Cardiac septum (tissue), 1 donor: ENCODE measurements at places on chromosomes 12 and 14. TPM values are rescaled to one million over a fixed set of nuclear protein-coding genes. Genes with fewer than 3 reads are reported as not detected.

DNA sequence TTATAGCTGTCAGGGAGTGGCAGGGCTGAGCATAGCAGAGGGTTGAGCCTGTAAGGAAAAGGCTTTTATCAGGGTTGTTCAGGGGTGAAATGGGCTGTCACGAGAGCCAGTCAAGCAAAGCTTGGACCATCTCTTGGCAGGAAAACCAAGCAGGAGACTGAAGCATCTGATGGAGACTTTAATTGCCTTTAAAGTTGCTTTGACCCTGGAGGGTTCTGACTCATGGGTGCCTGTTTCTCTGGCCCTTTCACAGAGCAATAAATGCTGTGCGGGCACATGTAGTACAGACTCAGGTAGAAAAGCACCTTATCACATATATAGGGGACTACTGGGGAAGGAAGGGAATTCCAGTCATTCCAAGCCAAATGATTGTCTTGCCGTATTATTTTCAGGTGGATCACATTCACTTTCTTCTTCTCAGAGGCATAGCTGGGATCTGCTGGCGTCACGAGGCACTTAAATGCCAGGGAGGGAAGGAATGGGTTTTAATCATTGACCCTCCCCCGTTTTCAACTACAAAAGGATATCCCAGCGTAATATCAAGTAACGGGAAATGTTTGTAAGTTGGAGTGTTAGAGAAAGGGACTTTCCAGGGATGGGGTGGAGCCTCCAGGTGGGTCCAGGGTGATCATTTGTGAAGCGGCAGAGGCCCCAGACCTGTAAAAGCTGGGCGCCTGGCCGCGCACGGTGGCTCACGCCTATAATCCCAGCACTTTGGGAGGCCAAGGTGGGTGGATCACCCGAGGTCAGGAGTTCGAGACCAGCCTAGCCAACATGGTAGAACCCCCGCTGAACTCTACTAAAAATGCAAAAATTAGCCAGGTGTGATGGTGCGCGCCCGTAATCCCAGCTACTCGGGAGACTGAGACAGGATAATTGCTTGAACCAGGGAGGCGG lies 34.9 kb downstream of the PLEKHD1 start:
- DNase-seq: peak; percentile 7

GRCh38 chr14:90239139-90239538 lies 17.2 kb upstream of the PSMC1 start:
- no peak for DNase-seq

- peak; percentile 82 for DNase-seq
Observed at GRCh38 chr12:111406474-111407376, 1.0 kb downstream of the SH2B3 start.

- DNase-seq: no peak
Observed at GRCh38 chr12:26399381-26399780, 204.0 kb downstream of the SSPN start.

DNA sequence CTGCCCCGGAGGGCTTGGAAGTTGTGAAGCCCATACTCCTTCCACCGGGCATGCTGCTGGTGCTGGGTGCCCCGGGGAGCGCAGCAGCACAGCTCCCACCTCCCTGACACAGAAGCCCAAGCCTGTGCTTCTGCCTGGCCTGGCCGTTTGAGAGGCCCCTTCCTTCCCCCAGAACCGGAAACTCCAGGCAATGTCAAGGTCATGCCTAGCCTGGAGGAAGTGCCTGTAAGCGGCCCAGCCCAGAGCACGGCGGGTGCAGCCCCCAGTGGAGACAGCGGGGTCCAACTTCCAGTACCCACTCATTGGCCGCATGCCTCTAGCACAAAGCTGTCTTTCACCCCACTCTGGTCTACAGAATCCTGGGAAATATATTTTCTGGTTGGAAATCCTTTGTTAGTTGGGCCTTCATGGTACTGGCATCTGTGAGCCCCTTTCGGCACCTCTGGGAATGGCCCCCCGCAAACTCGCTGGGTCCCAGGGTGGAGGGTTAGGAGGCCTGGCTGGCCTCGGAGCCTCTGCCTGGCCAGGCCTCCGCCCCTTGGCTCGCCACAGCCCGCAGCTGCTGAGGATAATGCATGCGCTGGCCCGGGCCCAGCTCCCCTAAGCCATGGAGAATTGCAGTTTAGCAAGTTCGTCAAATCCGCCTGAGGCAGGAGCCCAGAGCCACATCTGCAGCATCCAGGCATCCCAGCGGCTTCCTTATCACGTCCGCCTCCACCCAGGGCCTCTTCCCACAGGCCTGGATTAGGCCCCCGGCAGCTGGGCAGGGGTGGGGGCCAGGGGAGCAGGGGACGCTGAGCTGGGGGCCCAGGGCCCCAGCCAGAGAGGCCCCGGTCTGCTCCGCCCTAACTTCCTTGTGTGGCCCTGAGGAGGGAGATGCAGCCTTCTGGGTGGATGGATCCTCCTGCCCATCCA lies 48.9 kb upstream of the DLK1 start:
- DNase-seq: no peak

- no peak for DNase-seq
Observed at GRCh38 chr12:9079883-9080675, 35.6 kb downstream of the A2M start.

TNFAIP2 gene
- 31.3 TPM for total RNA-seq
